Right renal cortex interstitium (tissue), 3 donors: ENCODE measurements at places on chromosomes 13 and 19. TPM values are rescaled to one million over a fixed set of nuclear protein-coding genes. Genes with fewer than 3 reads are reported as not detected.

The ZNF724 gene
- polyA plus RNA-seq: 5.5 TPM

- DNase-seq: no peak
These were observed 251.4 kb downstream of the ITGBL1 start for GRCh38 chr13:101703838-101704237.

The ANKLE1 gene
- polyA plus RNA-seq: 0.83 TPM

DNA sequence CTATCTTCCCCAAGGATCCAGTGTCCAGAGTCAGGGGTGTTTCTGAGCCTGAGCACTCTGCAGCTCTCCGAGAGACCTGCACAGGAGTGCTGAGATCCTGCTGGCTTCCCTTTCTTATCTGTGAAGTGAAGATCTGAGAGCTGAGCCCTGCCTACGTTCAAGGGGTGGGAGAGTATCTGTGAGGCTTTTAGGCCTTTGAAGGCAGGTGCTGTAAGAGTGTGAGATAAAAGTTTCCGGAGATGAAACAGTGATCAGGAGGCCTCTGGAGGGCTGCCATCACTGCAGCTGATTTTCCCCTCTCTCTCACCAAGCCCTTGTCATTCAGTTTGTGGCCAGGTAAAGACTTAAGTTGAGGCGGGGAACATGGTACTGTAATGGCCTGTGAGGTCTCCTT, 83.1 kb downstream of the AKAP11 start:
- no peak for DNase-seq

DNA sequence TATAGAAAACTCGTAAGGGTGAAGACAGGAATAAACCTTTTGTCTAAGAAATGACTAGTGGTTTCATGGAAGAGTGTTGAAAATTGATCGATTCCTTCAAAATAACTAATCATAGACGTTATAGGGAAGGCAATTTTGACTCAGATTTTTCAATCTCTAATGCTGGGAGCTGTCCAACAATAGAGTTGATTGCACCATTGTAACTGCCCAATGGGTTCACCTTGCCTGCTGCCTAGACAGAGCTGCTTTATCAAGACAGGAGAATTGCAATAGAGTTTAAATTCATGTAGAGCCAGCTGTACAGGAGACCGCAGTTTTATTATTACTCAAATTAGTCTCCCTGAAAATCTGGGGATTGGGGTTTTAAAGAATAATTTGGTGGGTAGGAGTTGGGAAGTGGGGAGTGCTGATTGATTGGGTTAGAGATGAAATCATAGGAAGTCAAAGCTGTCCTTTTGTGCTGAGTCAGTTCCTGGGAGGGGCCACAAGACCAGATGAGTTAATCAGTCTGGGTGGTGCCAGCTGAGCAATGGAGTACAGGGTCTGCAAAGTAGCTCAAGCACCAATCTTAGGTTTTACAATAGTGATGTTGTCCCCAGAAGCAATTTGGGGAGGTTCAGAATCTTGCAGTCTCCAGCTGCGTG, 16.8 kb upstream of the ADGRE2 start:
- no peak for DNase-seq

The ATP7B gene
- polyA plus RNA-seq: 18.6 TPM
